Stimulated activated naive CD8-positive, alpha-beta T cell treated with anti-CD3 and anti-CD28 coated beads, Interleukin-15, amount 100 ng/mL, for 72 hours (primary cell): ENCODE measurements at places on chromosomes 2 and 18.

- DNase-seq, result no peak
Observed at GRCh38 chr2:127254386-127254981, 34.4 kb upstream of the CYP27C1 start.

DNA sequence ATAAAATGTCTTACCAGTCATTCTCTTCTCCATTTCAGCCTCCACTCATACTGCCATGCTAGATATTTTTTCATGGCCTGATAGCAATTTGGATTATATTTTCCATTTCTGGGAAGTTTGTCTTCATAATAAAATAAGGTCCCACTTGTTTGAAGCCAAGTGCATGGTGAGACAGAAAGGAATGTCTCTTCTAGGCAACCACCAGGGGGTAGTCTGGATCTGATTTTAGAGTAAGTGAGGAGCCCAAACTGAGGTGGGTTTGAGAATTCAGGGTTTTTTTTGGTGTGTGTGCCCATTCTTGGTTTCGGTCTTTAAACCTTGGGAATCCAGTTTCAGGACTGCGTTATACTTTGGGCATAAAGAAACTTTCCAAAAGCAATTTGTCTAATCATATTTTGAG, 315.5 kb downstream of the RPRM start:
- peak; percentile 4 for DNase-seq

- no peak for DNase-seq
Observed at GRCh38 chr2:46876741-46877384, 38.7 kb downstream of the MCFD2 start.

DNA sequence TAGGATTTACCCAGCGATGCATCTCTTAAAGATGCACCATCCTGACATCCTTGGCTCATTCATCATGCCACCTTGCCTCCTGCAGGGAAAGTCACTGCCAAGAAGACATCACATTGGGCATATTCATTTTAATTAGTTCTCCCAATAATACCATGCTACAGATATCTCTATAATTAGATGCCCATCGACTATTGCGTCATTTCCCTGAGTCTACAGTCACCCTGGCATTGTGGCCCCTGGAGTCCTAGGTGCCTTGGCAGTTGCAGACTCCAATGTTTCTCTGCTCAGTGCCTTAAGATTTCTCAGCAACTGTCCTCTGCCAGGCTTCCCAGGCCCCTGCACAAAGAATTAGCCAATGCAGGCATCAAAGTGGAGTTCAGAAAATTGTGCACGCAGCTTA, 32.6 kb downstream of the RDH14 start:
- no peak for DNase-seq

- DNase-seq, result no peak
Observed at GRCh38 chr2:60559880-60560279, 6.4 kb upstream of the BCL11A start.

- DNase-seq, result no peak
Observed at GRCh38 chr2:160241251-160242137, 41.4 kb upstream of the ITGB6 start.

- no peak for DNase-seq
Observed at GRCh38 chr2:17765398-17765797, 11.5 kb downstream of the GEN1 start.

DNA sequence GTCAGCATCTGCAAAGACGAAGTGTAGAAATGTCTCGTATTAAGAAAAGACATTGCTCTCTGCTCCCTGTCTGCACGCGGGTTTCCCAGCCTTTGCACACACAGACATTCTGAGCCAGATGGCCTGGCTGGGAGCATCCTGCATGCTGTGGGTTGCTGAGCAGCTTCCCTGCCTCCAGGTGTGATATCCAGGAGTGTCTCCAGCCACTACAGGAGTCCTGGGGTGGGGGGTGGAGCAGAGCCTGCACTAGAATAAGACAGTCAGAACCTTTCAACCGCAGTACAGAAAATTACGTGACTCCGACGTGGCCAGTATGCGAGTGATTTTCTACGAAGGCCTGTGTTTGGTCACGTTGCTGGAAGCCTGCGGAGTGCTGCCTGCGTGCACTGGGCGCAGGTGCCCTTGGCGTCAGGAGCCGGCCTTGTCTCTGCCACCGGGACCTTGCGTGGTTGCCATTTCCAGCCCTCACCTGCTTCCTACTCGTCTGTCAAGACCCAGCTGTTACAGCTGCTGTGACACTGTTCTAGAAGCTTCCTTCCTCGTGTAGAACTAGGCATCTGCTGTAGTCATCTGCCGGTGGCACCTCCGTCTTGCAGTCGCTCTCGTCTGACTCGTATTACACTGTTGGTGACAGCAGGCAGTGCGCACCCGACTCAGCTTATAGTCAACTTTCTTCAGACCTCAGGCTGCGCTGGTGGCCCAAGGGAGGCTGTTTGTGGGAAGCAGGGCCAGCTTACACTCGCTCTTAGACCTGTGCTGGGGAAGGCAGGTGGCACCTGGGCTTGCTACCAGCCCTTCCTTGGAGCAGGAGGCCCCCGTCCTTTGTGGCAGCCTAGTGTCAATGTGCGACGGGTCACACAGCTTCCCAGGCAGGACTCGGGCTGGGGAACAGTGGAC, 11.2 kb downstream of the CTDP1 start:
- no peak for DNase-seq

DNA sequence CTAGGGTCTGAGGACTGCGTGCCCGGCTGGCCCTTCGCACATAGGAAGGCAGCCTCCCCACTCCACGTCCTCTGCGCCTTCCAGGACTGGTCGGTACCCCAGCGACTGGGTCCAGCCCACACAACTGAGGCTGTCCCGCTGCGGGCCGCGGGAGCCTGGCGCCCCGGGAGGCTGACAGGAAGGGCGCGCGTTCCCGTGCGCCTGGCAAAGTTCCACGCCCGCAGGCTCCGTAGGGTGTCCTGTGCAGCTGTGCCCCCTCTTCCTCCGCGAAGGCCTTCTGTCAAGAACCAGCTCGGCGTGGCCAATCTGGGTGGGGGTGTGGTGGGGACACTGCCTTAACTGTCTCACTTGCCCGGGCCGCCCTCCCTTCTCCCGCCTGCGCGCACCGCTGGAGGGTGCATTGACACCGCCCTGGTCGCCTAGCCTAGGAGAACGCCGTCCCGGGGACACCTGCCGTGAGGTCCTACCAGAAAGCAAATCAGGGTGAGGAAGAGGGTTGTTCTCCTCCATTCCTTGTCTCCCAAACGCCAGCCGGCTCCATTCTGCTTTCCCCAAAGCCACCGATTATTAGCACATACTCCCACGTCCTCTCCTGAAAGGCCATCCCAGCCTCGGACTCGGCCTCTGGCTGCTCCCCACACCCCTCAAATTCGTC, 618 bp upstream of the LYPD1 start:
- no peak for DNase-seq

DNA sequence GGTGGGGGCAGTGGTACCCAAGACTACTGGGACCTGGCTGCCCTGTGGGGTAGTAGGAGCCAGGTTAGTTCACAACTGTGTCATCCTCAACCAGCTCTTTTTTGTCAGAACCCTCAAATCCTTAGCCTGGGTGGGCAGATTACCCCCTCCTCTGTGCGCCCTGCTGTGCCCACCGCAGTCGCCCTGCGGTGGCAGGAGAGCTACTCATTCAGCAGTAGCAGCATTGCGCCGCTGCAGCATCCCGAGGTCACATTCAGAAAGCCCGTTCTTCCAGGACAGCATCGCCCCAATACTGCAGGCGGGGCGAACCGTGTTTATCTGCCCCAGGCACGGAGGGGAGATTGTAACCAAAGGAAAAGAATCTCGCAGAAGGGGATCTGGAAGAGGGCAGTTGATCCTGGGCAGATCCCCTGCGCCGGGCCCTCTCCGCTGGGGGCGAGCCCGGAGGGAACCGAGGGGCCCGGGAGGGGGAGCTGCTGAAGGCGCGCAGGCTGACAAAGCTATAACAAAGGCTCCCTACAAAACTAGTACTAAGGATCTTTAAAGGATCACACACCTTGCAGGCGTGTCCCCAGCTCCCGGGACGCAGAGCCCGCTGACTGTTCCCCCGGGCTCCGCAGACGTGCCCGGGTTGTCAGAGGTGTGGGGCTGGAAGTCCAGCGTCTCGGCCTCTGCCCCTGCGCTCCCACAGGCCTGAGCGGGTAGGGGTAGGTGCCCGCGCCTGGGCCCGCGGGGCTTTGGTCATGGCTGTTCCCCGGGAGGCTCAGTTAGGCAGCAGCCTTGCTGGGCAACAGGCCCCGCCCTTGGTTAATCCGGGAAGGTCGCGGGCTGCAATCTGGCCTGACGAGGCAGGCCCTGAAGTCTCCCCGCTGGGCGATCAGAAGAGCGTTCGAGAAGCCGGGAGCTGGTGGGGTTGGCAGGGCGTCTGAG, 13.2 kb downstream of the POU3F3 start:
- DNase-seq, result no peak

DNA sequence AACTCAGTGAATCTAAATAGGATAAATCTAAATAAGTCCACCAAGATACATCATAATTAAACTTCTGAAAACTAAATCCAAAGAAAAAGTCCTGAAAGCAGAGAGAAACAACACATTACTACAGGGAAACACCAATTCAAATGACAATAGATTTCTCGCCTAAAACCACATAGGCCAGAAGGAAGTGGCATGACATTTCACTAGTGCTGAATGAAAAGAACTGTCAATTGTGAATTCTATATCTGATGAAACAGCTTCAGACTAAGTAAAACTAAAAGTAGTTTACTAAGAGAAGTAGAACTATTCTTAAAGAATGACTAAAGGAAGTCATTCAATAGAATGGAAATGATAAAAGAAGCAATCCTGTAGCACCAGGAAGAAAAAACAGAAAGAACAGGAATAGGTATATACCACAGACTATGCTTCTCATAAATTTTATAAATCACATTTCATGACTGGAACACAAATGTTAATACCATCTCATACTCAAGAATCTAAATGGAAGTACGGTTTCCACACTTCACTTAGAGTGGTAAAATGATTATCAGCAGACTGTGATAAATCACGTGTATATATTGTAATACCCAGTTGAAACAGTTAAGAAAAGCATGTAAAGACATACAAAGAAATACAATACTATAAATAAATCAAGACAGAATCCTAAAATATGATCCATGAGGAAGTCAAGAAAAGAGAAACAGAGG, 46.4 kb downstream of the ASXL2 start:
- DNase-seq, result no peak

- DNase-seq, result no peak
Observed at GRCh38 chr18:63514888-63515678, 27.1 kb upstream of the SERPINB12 start.

GRCh38 chr2:229980431-229981184, 58.3 kb downstream of the FBXO36 start:
- DNase-seq, result no peak

- DNase-seq, result no peak
Observed at GRCh38 chr18:48622911-48623431, 84.1 kb downstream of the CTIF start.

- no peak for DNase-seq
Observed at GRCh38 chr18:3103576-3103975, 90.6 kb upstream of the LPIN2 start.

DNA sequence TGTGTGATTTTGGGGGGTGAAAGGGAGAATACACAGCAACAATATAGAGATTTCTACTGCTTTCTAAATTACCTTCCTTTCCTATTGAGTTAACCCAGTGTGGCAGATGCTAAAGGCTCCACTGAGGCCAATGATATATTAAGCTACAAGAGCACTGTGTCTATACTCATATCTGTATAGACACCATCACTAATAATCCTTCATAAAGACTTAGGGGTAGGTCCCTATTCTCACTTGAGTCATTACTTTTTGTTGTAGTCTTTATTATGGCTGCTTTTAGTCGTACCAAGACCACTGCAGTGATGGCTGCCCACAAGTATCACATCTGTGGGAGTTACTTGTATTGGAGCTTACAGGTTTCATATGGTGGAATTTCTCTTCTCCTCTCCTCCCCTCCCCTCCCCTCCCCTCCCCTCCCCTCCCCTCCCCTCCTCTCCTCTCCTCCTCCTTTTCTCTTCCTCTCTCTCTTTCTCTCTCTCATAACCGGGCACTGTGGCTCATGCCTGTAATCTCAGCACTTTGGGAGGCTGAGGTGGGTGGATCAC, 637.6 kb downstream of the ADCYAP1 start:
- no peak for DNase-seq

GRCh38 chr2:55140316-55141219, 90.3 kb upstream of the RTN4 start:
- no peak for DNase-seq

- DNase-seq, result no peak
Observed at GRCh38 chr2:100791936-100792308, 28.0 kb upstream of the NPAS2 start.

DNA sequence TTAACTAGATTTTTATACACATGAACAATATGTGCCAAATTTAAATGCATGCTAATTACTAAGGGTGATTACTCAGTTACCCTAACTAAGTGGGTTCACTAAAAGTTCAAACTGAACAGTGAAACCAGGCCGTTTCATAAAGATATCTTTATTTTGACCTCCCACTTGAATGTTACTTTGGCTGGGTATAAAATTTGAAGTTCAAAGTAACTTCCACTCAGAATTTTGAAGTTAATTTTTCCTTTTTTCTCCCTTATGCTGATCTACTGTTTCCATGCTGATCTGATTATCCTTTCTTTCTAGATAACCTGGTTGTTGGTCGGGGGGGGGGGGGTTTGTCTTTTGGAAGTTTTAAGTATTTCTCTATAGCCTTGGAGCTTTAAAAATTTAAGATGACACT, 25.5 kb upstream of the MAP4K4 start:
- DNase-seq, result no peak
